Stimulated activated CD4-positive, alpha-beta T cell treated with anti-CD3 and anti-CD28 coated beads, Interleukin-2, amount 100 ng/mL, for 4 hours (primary cell): ENCODE measurements at places on chromosomes 5 and 9.

DNA sequence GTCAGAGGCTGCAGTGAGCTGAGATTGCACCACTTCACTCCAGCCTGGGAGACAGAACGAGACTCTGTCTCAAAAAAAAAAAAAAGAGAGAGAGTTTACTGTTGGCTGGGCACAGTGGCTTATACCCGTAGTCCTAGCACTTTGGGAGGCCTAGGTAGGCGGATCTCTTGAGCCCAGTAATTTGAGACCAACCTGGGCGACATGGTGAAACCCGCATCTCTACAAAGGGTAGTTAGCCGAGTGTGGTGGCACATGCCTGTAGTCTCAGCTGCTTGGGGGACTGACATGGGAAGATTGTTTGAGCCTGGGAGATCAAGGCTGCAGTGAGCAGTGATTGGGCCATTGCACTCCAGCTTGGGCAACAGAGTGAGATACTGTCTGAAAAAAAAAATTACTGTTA is 12.6 kb downstream of the HABP4 start:
- no peak for DNase-seq

DNA sequence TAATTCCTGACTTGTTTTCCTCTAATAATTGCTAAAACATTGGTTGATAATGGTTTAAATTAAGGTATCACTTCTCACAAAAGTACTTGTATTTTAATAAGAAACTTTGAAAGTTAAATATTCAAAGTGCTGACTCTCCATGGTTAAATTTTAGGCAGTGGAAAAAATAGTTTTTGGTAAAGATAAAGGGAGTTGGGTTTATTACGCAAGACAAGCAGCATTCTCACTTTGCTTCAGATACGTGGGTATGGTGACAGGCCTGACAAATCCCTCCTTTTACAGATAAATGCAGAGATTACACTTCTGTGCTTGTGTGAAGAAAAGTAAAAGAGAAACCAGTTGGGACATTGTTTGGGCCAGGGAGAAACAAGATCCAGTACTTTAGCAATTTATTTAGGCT is 14.5 kb upstream of the FAM170A start:
- no peak for DNase-seq

DNA sequence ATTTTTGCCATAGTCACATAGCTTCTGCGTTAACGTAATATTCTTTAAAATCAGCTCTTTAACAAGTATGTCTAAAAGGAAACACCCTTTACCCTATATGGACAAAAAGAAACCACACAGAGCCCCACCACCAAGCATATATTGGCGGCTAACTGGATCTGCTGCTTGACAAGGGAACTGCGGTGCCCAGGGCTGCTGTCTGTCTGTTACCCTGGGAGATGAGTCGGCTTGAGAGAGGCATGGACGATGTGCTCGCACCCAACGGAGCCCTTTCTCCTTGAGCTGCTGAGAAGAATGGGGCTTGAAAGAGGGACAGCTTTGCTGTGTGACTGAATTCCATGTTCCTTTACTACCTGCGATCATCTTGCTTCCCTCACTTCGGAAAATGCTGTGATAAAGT is 158.6 kb upstream of the SHB start:
- DNase-seq = no peak

- DNase-seq = no peak
Measured at GRCh38 chr5:171989276-171989675, 17.2 kb downstream of the FBXW11 start.

GRCh38 chr9:69178583-69179011 is 4.5 kb downstream of the TJP2 start:
- no peak for DNase-seq

DNA sequence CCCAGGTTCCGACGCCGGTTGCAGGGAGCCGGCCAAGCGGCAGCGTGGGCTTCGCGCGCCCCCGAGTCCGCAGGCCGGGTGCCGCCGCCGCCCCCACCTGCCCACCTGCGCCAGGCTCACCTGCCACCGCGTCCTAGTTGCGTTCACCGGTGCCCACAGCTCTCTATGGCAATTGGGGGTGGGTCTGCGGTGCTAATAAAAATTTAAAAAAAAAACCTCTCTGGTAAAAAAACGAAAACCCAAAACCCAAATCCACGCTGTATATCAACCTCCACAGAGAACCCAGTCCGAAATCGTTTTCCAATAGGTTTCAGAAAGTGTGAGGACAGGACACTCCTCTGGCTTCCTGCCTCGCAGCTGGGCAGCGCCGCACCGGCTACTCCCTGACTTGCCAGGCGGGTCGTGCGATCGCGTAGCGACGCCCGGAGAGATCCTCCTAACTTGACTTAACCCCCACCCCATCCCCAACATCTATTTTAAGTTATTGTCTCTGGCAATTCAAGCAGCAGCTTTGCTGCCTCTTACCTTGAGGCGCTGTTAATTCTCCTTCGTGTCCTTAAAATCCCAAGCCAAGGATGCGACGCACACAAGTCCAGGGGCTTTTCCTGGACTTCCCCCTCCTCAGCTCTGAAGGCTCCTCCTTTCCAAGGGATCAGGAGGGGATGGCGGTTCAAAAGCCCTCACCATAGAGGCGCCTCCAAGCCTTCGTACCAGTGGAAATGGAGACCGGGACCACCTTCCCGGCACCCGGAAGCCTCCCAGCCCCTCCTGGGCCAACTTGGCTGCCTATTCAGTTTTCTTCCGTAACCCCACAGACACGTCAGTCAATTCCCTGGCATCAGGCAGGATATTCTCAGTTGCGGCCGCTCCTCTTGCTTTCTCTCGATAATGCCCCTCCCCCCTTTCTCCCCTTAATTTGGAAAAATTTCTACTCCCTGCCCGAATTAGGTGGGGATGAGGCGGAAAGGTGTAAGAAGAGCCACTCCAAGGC is 1639.4 kb upstream of the C9orf72 start:
- DNase-seq = no peak

DNA sequence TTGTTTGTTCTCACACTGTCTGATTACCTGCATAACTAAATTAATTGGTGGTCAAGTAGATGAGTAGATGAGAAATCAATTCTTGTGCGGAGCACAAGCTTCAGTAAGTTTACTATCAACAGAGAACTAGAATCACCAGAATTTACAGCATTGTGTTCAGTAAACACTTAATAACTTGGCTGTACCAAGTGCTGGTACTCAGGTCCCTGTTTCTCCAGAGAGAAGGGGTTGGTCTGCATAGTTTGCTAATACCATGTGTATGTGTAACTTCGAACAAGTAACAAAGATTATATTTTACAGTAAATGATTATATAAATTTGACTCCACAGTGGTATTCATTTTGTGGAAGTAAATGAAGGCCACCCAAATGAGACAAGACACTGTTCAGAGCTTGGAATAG is 146.3 kb downstream of the PCSK5 start:
- DNase-seq = no peak

- peak; percentile 33 for DNase-seq
Measured at GRCh38 chr5:68252673-68253623, 37.4 kb downstream of the PIK3R1 start.

GRCh38 chr5:170861917-170862766 is at the start of gene RANBP17:
RANBP17 (plus strand) TSS chr5:170862018.
- DNase-seq = no peak

GRCh38 chr9:100600521-100601079 is 22.7 kb downstream of the CAVIN4 start:
- DNase-seq = no peak

- DNase-seq = no peak
Measured at GRCh38 chr5:61301341-61302199, 30.5 kb upstream of the ZSWIM6 start.

DNA sequence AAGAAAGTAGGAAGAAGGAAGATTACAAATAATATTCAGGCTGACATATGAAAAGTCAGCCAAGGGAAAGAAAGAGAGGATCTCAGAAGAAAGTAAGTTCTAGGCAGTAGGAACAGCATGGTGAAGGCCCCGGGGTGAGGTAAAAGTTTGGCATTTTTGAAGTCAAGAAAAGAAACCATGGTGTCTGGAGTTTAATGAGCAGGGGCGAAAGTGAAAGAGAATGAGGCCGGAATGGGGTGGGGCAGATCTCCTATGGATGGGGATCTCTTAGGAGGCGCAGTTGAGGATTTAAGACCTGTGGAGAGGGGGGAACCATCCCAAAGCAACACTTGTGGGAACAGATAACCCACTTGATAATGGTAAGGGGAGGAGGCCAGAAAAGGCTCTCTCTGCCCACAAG is 42.3 kb upstream of the SMAD5 start:
- no peak for DNase-seq

DNA sequence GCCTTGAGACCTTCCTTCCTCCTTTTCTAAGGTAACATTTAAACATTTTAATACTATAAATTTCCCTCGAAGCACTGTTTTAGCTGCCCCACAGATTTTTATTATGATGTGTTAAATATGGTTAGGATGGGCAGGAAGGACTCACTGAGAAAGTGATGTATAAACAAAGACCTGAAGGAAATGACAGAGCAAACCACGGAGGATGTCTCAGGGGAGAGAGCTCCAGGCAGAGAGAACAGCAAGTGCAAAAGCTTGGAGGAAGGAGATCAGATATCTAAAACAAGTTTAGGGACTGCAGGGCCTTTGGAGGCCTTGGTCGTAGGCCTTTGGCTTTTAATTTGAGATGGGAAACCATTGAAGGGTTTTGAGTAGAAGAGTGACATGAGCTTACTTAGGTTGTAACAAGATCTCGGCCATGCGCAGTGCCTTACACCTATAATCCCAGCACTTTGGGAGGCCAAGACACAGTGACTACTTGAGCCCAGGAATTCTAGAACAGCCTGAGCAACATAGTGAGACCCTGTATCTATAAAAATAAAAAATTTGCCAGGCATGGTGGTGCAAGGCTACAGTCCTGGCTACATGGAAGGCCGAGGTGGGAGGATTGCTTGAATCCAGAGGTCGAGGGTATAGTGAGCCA is 35.5 kb upstream of the LRRTM2 start:
- no peak for DNase-seq

DNA sequence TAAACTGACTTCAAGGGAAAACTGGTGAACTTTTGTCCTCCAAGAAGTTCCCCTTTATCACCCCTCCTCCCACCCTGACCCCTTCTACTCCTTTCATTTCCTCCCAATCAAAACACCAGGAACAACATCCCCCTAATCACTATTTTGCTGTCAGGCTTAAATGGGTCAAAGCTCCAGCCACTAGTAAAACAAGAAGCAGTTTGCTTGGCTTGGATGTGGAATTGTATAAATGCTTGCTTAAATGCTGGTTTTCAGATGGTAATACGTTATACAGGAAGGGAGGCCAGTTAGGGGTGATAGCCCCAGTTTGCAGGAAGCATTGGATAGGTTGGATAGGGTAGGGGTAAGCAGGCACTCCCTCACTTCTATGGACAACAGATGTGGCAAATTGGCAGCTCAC is 473.6 kb downstream of the AGTPBP1 start:
- no peak for DNase-seq

DNA sequence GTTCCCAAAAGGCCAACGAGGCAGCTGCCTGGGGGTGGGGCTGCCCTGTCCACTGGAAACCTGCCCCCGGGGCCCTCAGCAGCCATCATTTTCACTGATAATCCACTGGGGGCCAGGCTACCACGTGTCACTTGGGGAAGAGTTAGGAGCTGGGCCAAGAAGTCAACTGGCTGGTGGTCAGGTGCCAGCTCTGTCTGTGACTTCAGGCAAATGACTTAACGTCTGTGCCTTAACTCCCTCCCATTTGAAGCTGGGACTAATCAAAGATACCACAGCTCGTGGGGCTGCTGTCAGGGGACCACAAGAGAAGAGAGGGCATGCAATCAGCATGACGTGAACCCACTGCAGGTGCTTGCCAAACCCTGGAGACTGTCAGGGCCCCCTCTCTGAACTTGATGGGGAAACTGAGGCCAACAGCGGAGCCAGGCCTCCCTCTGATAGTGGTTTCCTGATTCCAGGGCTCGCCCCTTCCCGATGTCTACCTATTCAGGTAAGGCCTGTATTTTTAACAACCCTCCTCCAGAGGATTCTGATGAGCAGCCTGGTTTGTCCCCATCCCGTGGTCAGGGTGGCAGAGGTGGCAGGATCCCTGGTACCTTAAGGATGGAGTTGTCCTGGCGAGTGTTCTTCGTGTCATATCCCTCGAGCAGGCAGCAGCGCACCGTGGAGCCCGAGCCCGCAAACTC is 12.3 kb upstream of the DPM2 start:
- no peak for DNase-seq

DNA sequence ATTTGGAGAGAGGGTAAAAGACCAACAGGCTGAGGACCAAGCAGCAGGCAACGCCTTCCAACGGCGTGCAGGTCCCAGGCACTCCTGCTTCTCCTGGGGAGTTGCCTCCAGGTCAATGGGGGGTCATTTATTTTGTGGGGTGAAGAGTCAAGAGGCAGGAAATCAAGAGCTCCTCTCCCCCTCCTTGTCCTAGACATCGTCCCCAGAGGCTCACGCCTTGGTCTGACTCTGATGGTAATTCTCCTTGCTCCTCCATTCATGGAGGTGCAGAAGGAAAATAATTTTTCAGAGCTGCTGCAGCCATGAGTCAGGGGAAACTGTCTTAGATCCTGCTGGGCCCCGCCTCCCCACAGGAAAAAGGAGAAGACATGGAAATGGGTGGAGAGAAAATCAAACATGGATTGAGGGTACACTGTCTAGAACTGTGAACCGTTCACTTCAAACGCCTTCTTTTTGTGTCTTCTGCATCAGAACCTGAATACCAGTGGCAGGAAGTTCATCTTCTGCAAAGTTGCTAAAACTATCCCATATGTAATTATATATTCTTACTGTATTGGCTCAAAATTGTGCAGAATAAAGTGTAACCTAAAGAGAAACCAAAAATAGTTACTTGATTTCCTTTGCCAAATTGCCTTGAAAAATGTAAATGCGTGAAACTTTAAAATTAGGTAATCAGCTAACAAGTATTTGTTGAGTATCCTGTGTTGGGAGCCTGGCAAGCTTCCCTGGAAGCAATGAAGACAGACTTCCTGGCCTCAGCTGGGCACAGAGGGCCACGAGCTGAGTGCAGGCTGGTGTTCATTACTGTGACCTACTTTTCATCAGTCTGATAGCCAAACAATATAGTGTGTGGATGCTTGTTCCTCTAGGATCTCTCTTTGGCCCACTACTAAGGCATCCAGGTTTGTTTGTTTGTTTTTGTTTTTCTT is 142.0 kb downstream of the CMYA5 start:
- no peak for DNase-seq

DNA sequence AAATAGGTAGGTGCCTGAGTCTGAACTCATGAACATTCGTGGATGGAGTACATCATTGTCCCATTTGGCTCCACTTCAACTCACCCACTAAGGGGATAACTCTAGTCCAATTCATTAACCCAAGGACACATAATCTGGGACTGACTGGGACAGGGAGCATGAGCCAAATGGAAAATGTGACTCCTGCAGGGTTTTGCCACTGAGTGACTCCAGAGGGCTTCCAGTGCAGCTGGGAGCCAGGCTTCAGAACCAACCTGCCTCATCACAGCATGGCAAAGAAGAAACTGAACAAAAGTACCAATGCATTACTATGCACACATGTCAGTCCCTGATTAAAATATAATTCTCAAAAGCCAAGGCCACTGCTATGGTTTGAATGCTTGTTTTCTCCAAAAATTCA is 159.7 kb upstream of the SNX2 start:
- no peak for DNase-seq
